ENCODE measurements at places on chromosomes 6 and 20.

DNA sequence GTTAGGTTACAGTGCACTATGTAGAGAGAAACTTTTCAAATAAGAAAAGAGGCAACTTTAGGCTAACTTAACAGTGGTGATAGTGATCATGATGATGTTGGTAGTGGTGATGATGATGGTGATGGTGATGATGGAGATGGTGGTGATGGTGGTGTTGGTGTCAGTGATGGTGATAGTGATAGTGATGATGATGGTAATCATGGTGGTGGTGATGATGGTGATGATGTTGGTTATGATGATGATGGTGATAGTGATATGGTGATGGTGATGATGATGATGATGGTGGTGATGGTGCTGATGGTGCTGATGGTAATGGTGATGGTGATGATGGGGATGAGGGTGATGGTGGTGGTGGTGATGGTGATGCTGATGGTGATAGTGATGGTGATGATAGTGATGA, 107.4 kb downstream of the DLL1 start:
- no peak for DNase-seq

- DNase-seq: no peak
Measured at GRCh38 chr20:5181958-5182357, 55.1 kb downstream of the CDS2 start.

- DNase-seq: no peak
Measured at GRCh38 chr20:20612251-20612650, 100.2 kb downstream of the RALGAPA2 start.

- DNase-seq: no peak
Measured at GRCh38 chr20:38714308-38714707, 10.0 kb upstream of the SLC32A1 start.

DNA sequence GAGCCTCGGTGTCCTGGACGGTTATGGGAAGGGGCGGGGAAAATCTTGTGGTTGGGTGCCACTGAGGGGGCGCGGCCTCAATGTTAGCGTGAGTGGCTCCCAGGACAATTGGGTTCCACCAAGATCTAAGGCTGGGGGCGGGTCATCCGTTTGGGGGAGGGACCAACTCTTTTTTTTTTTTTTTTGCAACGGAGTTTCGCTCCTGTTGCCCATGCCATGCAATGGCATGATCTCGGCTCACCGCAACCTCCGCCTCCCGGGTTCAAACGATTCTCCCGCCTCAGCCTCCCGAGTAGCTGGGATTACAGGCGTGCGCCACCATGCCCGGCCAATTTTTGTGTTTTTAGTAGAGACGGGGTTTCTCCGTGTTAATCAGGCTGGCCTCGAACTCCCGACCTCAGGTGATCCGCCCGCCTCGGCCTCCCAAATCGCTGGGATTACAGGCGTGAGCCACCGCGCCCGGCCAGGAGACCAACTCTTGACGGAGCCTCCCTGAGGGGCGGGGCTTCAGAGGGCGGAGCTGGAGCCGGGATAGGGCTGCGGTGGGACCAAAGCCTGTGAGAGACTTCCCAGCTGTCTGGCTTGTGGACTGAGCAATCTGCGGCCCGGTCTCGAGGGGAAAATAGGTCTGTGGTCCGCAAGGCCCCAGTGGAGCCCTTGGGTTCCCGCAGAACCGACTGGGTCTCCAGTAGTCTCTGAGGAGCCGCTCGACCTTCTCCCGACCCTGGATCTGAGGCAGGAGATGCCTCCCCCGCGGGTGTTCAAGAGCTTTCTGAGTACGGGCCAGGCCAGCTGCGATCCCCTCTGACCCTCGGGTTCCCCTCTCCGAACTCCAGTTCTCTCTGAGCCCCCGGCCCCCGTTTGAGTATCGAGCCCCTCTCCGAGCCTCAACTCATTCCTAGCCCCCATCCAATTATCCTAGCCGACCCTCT, 1.1 kb downstream of the SPAG4 start:
- DNase-seq: peak; percentile 16

GRCh38 chr6:89508755-89509563, 76.0 kb downstream of the ANKRD6 start:
- no peak for DNase-seq

DNA sequence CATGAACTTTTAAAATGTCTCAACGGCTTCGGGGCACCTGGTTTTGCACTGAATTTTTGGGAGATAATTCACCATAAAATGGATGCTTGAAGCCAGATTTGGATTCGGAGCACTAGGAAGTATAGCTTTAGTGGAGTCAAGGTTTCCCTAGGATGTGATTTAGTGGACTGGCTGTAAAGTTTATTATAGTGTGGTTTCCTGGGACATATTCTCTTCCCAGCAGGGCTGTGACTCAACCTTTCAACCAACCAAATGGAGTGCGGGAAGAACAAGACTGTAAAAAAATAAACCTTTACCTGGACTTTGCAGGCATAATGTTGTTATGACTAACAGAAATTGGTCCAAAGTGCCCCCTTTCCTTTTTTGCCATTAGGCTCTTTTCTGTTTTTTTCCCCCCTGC, 327.4 kb upstream of the MAN1A1 start:
- no peak for DNase-seq

DNA sequence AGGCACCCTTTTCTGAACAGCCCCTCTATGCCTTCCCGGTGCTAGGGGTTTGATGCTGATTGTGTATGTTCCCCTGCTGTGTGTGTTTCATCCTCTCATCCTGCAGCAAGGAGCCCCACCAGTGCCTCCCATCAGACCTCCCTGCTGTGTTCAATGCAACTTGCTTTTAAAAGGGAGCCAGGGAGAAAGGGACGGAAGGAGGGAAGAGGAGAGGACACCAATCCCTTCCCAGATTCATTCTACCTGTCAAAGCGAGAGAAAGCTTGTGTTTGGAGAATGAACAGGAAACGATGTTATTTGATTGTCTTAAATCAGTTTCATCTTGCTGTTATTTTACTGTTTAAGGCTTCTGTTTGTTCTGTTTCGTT, 259.2 kb downstream of the ADGB start:
- no peak for DNase-seq

GRCh38 chr6:63459814-63460213, 112.5 kb upstream of the LOC128125822 start:
- no peak for DNase-seq

DNA sequence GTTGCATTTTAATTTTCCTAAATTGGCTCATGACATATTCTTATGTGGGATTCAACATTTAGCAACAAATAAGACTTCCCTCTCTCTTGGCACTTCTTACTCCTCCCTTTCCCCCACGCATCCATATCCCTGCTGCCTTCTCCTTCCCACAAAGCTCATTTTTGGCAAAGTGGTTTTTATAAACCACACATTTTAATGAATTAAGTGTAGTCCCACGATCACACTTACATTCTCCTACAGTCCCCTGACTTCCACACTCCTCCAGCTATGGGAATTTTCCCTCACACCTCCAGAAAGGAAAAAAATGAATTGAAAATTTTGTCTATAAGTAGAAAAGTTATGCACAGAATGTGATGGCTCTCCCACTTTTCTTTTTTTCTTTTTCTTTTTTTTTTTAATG, 345.0 kb downstream of the CD83 start:
- no peak for DNase-seq

All from NCI-H1105 (cell line).